MCF 10A (cell line): ENCODE measurements at places on chromosomes 3 and 15. TPM values are rescaled to one million over a fixed set of nuclear protein-coding genes. Genes with fewer than 3 reads are reported as not detected.
A peak's percentile ranks its signal among the peaks of the same experiment; 100 is the strongest.

ANKUB1 gene
- total RNA-seq, result not detected in 2 replicates

TMEM207 gene
- not detected in 2 replicates for total RNA-seq

PPIB gene
- total RNA-seq, result 874 and 1,247 TPM in 2 replicates

GOLGA6A gene
- not detected in 2 replicates for total RNA-seq

DNAH1 gene
- 3.0 and 7.6 TPM in 2 replicates for total RNA-seq

CPN2 gene
- not detected in 2 replicates for total RNA-seq

THRB gene
- total RNA-seq, result 3.8 and 4.2 TPM in 2 replicates

RAD18 gene
- total RNA-seq, result 27.5 and 29.1 TPM in 2 replicates

FSD2 gene
- not detected in 2 replicates for total RNA-seq

PLS1 gene
- 7.3 and 9.3 TPM in 2 replicates for total RNA-seq

- H3K27ac ChIP-seq, result no peak overlapping the region
- no peaks in the 10 kb centered on the region for H3K36me3 ChIP-seq
- no peaks in the 10 kb centered on the region for H3K27me3 ChIP-seq
- H3K4me3 ChIP-seq, result no peak overlapping the region
- H3K4me1 ChIP-seq, result no peaks in the 10 kb centered on the region
These were observed 313.4 kb upstream of the STT3B start for GRCh38 chr3:31219131-31219843.

- H3K27me3 ChIP-seq, result peaks cover 38% of the 10 kb centered on the region
- no peaks in the 10 kb centered on the region for H3K4me1 ChIP-seq
- no peak overlapping the region for H3K27ac ChIP-seq
- DNase-seq, result peak; percentile 67
These were observed 16.2 kb upstream of the XIRP1 start for GRCh38 chr3:39208463-39209055.

DNA sequence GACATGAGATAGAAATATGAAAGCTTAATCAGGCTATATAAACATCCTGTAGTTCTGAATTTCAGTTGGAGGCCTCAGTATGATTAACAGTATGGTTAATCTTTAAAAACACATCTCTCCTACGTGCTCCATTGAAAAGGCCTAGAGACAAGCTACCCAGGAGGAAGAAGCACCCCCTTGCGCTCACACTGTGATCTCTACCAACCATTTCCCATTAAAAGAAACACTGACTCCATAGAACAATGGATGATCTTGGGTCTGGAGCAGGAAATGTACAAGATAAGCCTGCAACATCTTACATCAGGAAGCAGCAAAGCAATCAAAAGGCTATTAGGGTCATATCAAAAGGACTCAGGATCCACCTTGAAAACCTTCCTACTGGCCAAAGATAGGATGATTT, 3.4 kb upstream of the EOGT start:
- no peak overlapping the region for H3K27ac ChIP-seq
- H3K36me3 ChIP-seq, result peaks cover 28% of the 10 kb centered on the region
- H3K4me3 ChIP-seq, result no peak overlapping the region

DNA sequence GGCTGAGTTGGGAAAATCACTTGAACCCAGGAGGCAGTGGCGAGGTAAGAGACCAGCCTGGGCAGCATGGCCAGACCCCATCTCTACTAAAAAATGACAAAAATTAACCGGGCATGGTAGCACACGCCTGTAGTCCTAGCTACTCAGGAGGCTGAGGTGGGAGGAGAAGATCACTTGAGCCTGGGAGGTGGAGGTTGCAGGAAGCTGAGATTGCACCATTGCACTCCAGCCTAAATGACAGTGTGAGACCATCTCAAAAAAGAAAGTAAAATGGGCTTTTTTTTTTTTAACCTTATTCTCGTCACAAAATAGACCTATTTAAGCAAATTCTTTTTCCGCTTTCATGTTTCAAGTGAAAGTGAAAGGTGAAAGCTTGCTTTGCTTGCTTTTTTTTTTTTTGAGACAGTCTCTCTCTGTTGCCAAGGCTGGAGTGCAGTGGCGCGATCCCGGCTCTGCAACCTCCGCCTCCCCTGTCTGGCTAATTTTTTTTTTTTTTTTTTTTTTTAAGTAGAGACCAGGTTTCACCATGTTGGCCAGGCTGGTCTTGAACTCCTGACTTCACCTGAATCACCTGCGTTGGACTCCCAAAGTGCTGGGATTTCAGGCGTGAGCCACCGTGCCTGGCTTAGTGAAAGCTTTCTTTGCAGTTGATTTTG, 3.6 kb downstream of the PDIA3 start:
- H3K4me1 ChIP-seq, result peaks cover 14% of the 10 kb centered on the region
- DNase-seq, result peak; percentile 4
- H3K27ac ChIP-seq, result no peak overlapping the region
- peaks cover 53% of the 10 kb centered on the region for H3K36me3 ChIP-seq
- no peak overlapping the region for H3K4me3 ChIP-seq

DNA sequence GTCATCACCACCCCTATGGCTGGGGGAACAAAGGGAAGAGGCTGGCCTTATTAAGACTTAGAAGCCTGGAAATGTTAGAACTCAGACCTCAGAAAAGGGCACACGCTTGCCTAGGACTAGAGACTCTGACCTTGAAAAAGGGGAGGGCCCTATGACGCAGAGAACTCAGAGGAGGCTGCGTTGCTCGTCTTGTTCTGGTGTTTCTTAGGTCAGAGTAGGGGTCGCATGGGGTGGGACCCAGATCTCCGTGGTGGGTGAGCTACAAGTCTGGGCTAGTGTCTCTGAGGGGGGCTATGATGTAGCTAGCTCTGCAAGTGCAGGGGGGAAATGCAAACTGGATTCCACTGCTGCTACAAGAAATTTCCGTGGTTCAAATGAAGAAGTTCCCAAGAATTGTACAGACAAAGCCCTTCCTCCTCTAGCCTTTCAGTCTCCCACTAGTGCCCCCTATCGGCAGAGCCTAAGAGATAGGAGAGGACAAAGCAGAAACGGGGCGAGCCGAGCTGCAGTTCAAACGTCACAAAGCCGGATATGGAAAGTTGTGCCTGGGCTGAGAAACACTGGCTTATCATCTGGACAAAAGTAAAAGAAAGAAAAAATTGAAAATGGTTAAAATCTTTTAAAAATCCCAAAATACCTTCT, 392.9 kb upstream of the ROBO2 start:
- H3K4me3 ChIP-seq, result no peak overlapping the region
- no peak overlapping the region for H3K27ac ChIP-seq
- peak; percentile 11 for DNase-seq
- H3K36me3 ChIP-seq, result no peaks in the 10 kb centered on the region

DNA sequence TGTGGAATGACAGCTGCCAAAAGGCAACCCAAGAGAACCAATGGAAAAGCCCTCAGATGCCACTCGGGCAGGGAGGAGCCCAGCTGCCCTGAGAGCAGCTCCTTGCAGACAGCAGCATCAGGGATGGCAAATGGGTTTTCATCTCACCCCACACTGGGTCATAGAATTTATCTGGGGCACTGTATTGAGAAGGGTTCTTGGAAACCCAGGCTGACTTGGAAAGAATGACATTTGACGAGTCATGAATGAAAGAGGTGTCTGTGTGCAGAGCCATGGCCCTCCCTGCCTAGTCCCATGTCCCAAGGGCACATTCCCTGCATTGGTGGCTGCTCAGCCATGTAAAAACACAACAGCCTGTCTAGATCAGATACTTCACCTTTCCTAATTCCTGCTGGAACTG, 157.9 kb upstream of the BHLHE40 start:
- no peak overlapping the region for H3K27ac ChIP-seq
- no peaks in the 10 kb centered on the region for H3K36me3 ChIP-seq
- no peak overlapping the region for H3K4me3 ChIP-seq
- no peaks in the 10 kb centered on the region for H3K27me3 ChIP-seq

DNA sequence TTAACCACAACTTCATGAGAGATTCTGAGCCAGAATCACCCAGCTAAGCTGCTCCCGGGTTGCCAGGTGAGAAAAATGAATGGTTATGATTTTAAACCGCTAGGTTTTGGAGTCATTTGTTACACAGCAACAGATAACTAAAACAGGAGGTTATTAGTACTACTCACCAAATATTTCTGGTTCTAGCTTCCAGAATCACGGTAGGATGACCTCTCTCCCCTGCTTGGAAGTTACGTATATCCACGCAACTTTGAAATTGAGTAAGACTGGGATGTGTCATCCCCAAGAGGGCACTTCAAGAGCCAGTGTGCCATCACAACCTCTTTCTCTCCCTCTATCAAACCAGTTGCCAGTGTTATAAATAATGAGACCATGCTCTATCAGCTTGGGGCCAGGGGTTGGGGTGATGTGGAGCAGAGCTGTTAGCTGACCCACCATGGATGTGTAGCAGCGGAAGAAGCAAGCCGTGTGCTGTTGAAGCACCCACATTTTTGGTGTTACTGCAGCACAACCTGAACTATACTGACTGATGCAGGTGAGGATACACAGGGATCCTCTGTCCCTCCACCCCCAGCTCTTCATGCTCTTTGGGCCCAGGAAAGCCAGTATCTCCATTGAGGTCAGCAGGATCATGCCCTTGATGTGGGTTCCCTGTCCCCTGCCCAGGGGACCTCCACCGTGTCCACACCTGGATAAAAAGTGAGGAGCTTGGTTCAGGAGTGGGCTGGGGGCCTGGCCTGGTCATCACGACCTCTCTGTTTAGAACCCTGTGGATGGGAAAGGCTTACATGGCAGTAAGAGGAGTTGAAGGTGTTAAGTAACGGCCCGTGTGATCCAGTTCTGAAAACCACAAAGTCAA, 19.4 kb upstream of the ALDH1A3 start:
- no peak overlapping the region for H3K4me3 ChIP-seq
- no peak overlapping the region for H3K27ac ChIP-seq
- H3K4me1 ChIP-seq, result no peaks in the 10 kb centered on the region
- H3K36me3 ChIP-seq, result no peaks in the 10 kb centered on the region

DNA sequence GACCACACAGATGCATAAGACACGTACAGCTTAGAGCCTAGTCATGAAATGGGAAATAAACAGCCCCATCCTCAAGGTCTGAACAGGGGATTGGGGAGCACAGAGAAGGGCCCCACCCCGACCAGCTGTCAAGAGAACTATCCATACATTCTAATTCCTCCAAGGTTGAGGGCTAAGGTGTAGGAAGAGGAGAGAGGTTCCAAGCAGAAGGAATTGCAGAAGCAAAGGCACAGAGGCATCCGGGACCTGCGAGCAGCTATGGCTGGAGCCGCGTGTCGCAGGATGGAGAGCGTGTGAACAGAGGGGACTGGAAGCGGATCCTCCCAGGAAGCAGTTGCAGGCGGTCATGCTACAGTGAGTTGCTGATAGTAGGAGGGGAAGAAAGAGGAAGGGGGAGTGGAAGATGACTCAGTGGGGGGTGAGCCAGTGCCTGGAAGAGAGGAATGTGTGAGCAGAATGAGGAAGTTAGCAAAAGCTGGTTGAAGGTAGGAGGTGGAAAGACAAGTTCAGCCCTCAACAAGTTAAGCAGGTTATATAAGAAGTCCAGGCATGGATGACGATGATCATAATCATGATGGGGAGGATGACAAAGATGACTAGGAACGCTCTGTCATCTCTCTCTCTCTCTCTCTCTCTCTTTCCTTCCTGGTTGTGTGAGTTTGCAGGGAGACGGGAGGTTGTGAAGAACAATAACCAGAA, 89.7 kb downstream of the LIPC start:
- no peaks in the 10 kb centered on the region for H3K36me3 ChIP-seq
- no peaks in the 10 kb centered on the region for H3K27me3 ChIP-seq

DNA sequence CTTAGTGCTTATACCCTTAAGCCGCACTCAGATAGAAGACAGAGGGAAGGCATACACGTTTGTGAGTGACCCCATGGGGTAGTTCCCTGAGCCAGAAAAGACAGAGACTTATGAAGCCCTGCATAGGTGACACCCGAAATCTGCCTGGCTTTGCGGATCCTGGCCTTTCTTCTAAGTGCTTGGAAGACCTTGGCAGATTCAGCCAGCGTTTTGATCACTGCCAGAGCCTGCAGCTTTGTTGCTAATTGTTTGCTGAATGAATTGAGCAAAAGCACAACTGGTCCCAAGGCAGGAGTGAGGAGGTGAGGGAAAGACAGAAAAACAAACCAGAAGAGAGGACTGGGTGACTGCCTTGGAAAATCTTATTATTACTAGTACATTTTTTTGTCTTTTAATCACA, 168.3 kb upstream of the ICE2 start:
- H3K27me3 ChIP-seq, result no peaks in the 10 kb centered on the region
- peaks cover 13% of the 10 kb centered on the region for H3K4me1 ChIP-seq
- DNase-seq, result no peak
- H3K4me3 ChIP-seq, result no peak overlapping the region

DNA sequence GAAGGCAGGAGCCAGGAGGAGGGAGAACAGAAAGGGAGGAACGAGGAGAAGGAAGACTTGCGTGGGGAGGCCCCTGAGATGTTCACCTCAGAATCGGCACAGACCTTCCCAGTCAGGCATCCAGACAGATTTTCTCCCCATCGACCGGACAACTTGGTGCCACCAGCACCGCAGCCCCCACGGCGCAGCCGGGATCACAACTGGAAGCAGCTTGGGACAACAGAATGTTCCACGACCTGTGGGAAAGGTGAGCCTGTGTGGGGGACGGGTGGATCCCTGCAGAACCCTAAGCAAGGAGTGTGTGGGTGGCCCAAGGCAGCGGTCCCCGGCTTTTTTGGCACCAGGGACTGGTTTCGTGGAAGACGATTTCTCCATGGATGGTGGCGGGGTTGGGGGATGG, 72.6 kb upstream of the NR2E3 start:
- H3K4me3 ChIP-seq, result no peak overlapping the region
- H3K4me1 ChIP-seq, result no peaks in the 10 kb centered on the region
- H3K36me3 ChIP-seq, result no peaks in the 10 kb centered on the region
- no peaks in the 10 kb centered on the region for H3K27me3 ChIP-seq
- H3K27ac ChIP-seq, result no peak overlapping the region
- DNase-seq, result no peak

DNA sequence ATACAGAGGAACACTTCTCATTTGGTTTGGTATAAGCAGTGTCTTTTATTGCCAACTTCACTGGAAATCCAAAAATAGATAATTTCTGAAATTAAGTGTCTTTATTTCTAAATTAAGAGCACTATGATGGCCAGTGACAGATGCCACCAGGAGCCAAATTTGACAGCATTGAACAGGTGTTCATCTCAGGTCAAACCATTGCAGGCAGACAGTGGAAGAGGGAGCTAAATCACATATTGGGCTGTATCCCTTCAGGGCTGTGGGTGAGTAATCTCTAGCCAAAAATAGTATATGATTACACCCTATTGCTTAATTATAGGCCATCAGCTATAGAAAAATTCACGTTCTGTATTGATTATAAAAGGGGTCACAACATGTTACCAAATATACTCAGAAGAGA, 457.7 kb downstream of the NAALADL2 start:
- H3K36me3 ChIP-seq, result no peaks in the 10 kb centered on the region
- H3K4me3 ChIP-seq, result no peak overlapping the region
- DNase-seq, result no peak
- no peak overlapping the region for H3K27ac ChIP-seq

GRCh38 chr15:52727815-52728214, 48.6 kb upstream of the ATOSA start:
- H3K36me3 ChIP-seq, result no peaks in the 10 kb centered on the region
- no peak overlapping the region for H3K27ac ChIP-seq
- DNase-seq, result no peak
- no peaks in the 10 kb centered on the region for H3K27me3 ChIP-seq

GRCh38 chr3:43001094-43001553, 22.0 kb downstream of the GASK1A start:
- H3K36me3 ChIP-seq, result no peaks in the 10 kb centered on the region
- H3K4me3 ChIP-seq, result peak overlapping the region; percentile 30
- no peaks in the 10 kb centered on the region for H3K27me3 ChIP-seq

GRCh38 chr15:90685591-90686434, 31.3 kb upstream of the BLM start:
- no peak overlapping the region for H3K4me3 ChIP-seq
- H3K27me3 ChIP-seq, result no peaks in the 10 kb centered on the region
- H3K36me3 ChIP-seq, result no peaks in the 10 kb centered on the region
- peaks cover 8% of the 10 kb centered on the region for H3K4me1 ChIP-seq
- H3K27ac ChIP-seq, result no peak overlapping the region
- no peak for DNase-seq

GRCh38 chr15:62942428-62942827, 100.1 kb upstream of the TPM1 start:
- no peaks in the 10 kb centered on the region for H3K36me3 ChIP-seq
- H3K27ac ChIP-seq, result peak overlapping the region; percentile 36
- no peak for DNase-seq
- H3K4me3 ChIP-seq, result no peak overlapping the region
